ENCODE measurements at places on chromosomes 7 and 10.

- no peak for DNase-seq
These were observed 160.1 kb downstream of the EXOC4 start for GRCh38 chr7:133412942-133413341.

DNA sequence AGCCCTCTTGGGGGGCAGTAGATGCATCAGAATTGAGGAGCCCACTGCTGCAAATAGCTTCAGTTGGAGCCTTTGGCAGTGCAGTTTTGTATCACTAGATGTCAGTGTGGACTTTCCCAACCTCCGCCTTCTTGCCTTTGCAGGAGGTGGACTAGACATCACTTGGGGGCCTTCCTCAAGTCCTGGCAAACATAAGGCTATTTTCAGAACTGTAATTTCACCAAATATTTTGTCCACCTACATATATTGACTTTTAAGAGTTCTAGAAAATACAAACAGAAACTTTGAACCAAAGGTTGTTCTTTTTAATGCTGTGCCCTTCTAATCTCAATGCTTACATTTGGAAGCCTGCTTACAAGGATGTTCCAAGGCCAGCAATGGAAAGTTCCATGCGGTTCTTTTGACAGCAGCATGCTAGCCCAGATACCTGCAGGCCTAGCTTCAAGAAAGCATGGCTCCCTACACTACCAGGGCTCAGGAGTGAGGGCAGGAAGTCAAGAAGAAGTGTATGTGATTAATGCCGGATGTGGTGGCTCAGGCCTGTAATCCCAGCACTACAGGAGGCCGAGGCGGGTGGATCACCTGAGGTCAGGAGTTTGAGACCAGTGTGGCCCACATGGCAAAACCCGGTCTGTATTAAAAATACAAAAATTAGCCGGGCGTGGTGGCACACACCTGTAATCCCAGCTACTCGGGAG lies 8.0 kb upstream of the ZNRF2 start:
- peak; percentile 28 for DNase-seq

DNA sequence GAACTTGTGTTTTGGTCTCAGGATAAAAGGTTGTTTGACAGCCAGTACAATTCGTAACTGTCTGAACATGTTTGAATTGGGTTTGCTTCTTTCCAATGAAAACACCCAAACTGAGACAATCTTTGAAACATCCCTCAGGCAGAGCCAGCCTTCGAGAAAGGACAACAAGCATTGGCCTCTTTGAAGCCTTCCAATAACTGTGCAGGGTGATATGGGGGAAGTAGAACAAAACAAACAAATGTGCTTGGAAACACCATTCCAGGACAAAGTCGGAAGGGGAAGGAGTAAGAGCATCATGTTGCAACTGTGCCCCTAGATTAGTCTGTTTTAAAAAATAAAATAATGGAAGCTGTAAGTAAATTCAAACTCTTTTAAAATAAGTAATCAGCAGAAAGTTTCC lies 39.5 kb downstream of the IL2RA start:
- DNase-seq = no peak

DNA sequence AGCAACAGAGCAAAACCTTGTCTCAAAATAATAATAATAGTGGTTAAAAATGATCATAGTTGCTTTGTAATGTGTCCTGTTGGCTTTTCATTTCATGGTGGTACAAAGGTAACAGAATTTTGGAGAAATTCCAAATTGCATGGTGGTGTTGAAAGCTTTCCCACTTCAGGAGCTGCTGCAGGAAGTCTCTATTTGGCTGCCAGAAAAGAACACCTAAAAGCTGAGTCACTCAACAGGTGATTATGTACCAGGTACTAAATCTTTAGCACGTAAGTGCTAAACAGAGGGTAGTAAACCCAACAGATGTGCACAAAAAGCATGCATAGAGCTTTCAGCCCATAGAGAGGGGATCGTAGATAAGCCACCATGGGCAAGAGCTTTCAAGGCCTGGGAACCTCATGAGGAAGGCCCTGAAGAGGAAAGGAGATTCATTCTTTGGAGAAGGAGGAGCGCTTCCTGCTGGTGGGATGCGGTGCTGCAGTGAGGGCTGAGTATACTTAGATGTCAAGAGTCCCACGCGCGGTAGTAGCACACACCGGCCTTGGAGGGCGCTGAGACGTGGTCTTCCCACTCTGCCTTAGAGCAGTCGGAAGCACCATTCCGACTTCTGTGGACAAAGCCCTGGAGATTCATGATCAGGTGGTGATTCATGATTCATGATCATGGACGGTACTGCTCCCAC lies 118.7 kb downstream of the RALA start:
- DNase-seq = peak; percentile 44

DNA sequence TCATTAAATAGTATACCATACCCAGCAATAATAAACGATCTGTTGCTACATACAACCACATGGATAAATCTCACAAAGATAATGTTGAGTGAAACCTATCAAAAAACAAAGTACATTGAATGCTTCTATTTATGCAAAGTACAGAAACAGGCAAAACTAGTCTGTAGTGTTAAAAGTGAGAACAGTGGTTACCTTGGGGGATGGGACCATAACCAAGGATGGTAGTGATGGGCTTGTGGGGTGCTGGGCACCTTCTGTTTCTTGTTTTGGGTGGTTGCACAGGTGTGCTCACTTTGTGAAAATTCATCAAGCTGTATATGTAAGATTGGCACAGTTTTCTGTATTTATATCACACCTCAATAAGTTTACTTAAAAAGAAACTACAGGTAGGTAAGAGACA lies 105.7 kb downstream of the ATE1 start:
- DNase-seq = no peak

- DNase-seq = no peak
These were observed 19.9 kb downstream of the ACTA2 start for GRCh38 chr10:88932539-88933256.
